ENCODE measurements at places on chromosomes 12 and 14.

DNA sequence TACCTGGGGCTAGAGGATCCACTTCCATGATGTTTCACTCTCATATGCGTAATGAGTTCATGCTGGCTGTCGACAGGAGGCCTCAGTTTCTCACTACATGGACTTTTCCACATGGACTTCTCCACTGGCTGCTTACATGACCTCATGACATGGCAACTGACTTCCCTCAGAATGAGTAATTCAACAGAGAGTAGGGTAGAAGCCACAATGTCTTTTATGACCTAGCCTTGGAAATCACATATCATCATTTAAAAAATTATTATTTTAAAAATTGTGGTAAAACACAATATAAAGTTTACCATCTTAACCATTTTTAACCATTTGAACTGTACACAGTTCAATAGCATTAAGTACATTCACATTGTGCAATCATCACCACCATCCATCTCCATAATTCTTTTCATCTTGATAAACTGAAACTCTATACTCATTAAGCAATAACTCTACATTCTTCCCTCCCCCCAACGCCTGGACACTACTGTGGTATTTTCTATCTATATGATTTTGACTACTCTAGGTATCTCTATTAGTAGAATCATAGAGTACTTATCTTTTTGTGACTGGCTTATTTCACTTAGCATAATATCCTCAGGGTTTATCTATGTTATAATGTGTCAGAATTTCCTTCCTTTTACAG, 144.5 kb downstream of the TGFB3 start:
- DNase-seq, result no peak

- no peak for DNase-seq
These were observed 2.7 kb downstream of the CHD4 start for GRCh38 chr12:6604259-6605029.

DNA sequence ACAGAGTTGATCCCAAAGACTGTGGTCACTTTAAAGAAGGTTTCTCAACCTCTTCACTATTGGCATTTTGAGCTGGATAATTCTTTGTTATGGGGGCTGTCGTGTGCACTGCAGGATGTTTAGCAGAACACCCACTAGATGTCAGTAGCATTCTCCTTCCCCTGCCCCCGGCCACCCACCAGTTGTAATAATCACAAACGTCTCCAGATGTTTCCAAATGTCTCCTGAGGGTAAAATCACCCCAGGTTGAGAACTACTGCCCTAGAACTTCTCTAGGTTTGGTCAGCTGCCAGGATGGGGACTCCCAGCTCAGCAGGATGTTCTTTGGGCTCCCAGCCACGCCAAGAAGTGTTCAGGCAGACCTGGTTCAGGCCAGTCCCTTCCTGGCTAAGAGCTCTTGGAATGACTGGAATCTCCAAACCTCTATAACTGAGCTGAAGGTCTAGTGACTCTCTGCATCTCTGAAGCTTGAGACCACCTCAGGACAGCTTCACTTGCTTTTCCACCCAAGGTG, 12.5 kb upstream of the AJUBA start:
- peak; percentile 44 for DNase-seq

DNA sequence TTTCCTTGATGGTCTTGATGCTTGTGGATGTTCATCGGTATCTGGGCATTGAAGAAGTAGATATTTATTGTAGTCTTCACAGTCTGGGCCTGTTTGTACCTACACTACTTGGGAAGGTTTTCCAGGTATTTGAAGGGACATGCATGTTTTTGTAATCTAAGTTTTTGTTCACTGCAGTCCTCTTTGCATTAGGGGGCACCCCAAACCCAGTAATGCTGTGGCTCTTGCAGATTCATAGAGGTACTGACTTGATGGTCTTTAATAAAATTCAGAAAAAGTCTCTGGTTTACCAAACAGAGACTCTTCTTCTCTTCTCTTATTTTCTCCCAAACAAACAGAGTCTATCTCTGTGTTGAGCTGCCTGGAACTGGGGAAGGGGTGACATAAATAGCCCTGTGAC, 150.9 kb upstream of the SLC16A7 start:
- DNase-seq, result peak; percentile 22

DNA sequence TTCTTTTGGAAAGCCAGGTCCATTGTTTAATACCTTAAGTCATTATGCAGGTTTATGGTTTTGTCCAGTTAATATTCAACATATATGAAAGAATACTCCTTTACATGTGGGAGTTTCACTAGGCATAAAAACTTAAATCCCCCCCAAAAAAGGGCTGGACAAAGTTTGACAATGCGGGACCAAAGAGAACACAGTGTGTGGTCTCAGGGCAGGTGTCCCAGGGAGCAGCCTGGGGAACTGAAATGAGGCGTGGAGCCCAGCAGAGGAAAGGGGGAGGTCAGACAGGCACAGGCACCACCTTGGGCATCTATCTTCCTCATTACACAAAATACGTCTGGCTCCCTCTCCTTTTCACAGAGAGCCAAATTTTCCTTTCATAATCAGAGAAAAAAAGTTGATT, 22.5 kb downstream of the PKP2 start:
- DNase-seq, result no peak

GRCh38 chr12:81859521-81859920, 100.4 kb upstream of the PPFIA2 start:
- no peak for DNase-seq

- DNase-seq, result no peak
These were observed 58.0 kb downstream of the LGMN start for GRCh38 chr14:92690171-92691011.

DNA sequence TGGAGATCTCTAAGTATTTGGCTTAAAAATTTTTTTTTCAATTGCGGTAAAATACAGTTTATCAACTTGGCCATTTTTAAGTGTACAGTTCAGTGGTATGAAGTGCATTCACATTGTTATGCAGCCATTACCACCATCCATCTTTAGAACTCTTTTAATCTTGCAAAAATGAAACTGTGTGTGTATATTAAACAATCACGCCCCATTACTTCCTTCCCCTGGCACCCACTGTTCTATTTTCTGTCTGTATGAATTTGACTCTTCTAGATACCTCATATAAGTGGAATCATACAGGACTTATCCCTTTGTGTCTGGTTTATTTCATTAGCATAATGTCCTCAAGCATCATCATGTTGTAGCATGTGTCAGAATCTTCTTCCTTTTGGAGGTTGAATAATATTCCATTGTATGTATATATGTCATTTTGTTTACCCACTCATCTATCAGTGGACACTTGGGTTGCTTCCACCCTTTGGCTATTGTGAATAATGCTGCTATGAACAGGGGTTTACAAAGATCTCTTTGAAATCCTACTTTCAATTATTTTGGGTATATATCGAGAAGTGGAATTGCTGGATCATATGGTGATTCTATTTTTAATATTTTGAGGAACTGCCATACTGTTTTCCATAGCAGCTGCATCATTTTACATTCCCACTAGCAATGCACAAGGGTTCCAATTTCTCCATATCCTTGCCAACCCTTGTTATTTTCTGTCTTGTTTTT, 62.9 kb downstream of the SAMD4A start:
- DNase-seq, result peak; percentile 20

All from CD4-positive, alpha-beta T cell treated with Interleukin-12 subunit alpha and Interleukin-12 subunit beta, for 1 hour (primary cell).